ENCODE measurements at places on chromosomes 7 and 10.

DNA sequence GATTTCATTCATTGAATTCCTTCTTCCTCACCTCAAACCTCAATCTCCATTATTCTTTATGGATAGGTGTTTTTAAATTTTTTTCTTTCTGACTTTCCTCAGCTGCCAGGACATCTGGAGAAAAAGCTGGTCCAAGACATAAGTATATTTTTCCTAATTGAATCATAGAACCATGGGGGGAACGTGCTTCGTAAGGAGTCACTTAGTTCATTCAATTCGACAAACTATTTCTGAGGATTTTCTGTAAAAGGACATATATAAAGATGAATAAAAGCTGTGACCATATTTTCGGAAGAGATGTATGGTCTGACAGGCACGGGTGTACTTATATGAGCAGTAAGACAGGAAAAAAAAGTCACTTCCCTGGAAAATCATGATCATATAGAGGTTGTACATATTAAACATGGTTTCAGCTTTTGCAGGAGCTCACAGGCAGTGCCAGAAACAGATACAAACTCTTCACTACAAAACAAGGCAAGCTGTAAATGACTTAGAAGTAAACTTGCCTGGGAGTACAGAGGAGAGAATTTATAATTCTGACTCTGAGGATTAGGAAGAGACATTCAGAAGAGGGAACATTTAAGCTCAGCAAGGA is 88.2 kb upstream of the EGR2 start:
- DNase-seq, result no peak

GRCh38 chr10:104099941-104100340 is 14.3 kb upstream of the COL17A1 start:
- DNase-seq, result no peak

- no peak for DNase-seq
These were observed 388.2 kb downstream of the CALN1 start for GRCh38 chr7:72023926-72024325.

GRCh38 chr10:54710918-54711317 is 90.1 kb downstream of the PCDH15 start:
- no peak for DNase-seq

DNA sequence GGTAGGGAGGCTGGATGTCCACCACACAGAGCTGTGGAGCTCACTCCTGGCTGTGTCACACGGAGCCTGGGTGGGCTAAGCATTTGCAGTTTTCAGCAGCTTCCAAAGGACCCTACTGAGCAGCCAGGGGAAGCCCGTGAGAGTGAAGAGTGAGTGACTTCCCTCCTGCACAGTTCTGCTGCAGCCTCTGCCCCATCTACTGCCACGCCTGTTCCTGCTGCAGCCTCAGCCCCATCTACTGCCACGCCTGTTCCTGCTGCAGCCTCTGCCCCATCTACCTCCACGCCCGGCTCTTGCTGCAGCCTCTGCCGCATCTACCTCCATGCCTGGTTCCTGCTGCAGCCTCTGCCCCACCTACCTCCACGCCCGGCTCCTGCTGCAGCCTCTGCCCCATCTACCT is 12.2 kb downstream of the ADAM8 start:
- DNase-seq, result no peak
